Activated naive CD4-positive, alpha-beta T cell treated with anti-CD3 and anti-CD28 coated beads for 36 hours (primary cell): ENCODE measurements at places on chromosomes 7 and 10.

DNA sequence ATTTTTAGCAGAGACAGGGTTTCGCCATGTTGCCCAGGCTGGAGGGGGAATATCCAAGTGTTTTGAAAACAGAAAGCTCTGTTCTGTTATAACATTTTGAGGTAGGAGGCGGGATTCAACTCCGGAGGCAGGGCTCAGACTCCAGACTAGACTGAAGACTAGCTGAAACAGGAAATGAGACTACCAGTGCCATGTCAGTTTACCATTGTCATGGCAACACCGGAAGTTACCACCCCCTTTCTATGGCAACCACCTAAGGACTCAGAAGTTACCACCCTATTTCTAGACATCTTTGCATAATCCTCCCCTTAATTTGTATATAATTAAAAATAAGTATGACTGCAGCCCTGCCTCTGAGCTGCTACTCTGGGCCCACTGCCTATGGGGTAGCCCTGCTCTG, 1069.1 kb upstream of the AUTS2 start:
- DNase-seq = no peak
- H3K4me1 ChIP-seq = no peaks in the 10 kb centered on the region
- no peak overlapping the region for H3K27ac ChIP-seq
- no peaks in the 10 kb centered on the region for H3K27me3 ChIP-seq

DNA sequence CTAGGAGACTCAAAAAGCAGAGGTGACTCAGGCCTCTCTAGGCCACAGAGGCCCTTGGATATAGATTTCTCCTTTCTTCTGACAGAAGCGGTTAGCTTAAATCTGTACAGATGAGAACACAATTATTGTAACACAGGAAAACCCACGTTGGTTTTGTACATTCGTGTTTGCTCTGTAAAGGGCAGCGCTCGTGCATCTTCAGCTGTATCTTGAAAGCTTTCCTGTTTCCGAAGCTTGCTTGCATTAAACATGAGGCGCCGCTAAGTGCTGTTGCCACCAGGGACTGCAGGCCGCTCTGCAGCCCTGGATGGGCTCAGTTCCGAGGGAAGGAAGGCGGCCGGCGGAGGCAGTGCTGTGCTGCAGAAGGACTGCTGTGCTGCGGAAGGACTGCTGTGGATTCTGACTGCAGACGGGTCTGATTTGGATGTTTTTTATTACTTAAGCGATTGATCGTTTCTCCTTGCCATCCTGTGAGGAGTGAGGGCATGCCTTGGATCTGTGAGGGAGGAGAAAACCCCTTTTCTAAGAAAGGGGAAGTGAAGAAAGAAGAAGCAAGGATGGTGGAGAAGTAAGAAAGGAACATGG, 53.3 kb downstream of the FHIP2A start:
- no peaks in the 10 kb centered on the region for H3K36me3 ChIP-seq
- peaks cover 40% of the 10 kb centered on the region for H3K27me3 ChIP-seq
- no peak overlapping the region for H3K27ac ChIP-seq
- H3K4me1 ChIP-seq = peaks cover 5% of the 10 kb centered on the region
- no peak overlapping the region for H3K4me3 ChIP-seq
- peak; percentile 20 for DNase-seq

DNA sequence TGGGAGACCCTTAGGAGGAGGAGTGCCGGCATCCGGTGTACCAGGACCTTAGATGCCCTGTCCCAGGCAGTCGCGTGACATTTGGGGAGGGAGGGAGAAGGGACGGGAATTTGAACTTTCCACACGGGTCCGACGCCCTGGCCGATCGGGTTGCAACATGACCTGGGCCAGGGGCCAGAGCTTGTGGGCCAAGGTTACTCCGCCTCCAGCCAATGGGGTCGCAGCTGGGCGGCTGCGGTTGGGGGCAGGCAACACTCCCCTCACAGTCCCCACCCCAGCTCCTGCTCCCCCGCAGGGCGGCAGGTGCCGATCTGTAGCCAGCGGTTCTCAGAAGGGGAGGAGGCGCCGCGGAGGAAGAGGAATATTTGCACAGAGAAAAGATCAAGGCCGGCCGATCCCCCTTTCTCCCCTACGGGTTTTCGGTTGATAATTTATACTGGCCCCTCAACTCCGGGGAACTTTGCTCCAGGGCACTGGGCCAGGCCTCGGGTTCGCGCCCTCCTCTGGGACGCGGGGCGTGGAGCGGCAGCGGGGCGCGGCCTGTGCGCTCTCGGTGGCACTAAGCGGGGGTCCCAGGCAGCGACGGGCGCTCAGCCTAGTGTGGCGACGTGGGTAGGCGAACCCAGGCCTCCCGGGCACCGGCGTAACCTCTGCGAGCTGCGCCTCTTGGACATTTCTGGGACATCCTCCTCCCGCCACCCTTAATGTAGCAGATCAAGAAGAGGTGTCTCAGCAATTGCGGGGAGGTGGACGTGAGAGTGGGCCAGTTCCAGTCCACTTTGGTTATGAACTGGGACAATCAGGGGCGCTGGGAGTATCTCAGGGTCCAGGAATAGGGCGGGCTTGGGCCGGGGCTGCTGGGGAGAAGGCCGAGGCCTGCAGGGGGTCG, 1.2 kb downstream of the MLXIPL start:
- H3K27me3 ChIP-seq = peaks cover 45% of the 10 kb centered on the region
- no peak overlapping the region for H3K27ac ChIP-seq
- DNase-seq = no peak
- no peak overlapping the region for H3K4me3 ChIP-seq

- peaks cover 17% of the 10 kb centered on the region for H3K4me1 ChIP-seq
- no peak overlapping the region for H3K4me3 ChIP-seq
- H3K36me3 ChIP-seq = no peaks in the 10 kb centered on the region
- peaks cover 58% of the 10 kb centered on the region for H3K27me3 ChIP-seq
- no peak overlapping the region for H3K27ac ChIP-seq
These were observed 16.5 kb downstream of the CNPY1 start for GRCh38 chr7:155529845-155530244.

DNA sequence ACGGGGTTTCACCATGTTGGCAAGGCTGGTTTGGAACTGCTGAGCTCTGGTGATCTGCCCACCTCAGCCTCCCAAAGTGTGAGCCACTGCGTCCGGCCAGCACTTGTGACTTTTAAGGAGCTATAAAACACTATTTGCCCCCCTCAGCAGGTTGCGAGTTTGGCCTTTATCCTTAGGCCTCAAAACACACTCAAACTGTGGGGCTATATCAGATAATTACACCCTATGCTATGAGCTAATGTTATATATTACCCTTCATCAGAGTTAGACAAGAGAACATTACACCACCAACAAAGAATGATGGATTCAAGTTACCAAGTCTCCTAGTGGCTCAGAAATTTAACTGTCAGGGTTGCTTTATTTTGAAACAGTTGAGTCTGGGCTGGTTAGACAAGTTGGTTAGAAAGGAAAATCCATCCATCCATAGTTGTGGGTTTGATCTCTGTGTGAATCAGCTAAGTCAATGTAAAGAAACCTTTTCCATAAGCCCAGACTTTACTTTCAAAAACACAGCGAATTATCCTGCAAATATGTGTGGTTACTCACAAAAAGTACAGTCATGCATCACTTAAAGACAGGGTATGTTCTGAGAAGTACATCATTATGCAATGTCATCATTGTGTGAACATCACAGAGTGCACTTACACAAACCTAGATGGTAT, 115.8 kb downstream of the SEMA3D start:
- no peaks in the 10 kb centered on the region for H3K36me3 ChIP-seq
- no peaks in the 10 kb centered on the region for H3K27me3 ChIP-seq
- DNase-seq = no peak

DNA sequence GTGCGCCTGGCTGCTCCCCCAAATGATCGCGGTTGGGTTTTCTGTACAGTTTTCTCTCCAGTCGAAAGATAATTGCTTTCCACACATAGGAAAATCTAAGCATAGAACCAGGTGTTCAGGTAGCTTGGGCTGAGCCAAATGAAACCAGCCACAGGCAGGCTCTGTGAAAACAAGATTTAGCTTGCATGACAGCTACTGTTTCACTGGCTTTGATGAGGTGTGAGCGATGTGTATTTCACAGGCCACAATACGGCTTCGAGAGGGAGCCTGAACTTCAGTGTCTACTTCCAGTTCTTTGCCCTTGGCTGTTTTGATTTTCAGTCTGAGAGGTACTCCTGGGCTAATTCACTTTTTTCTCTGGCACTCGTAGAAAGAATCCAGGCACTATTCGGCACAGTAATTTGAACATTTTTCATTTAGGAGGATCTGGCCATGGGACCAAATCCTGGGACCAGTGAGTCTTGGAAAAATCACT, 110.5 kb downstream of the JCAD start:
- no peak for DNase-seq
- no peak overlapping the region for H3K27ac ChIP-seq
- H3K4me1 ChIP-seq = peaks cover 2% of the 10 kb centered on the region
- H3K4me3 ChIP-seq = no peak overlapping the region

GRCh38 chr10:73876971-73877370, 2.6 kb upstream of the CAMK2G start:
- H3K4me1 ChIP-seq = peaks cover 58% of the 10 kb centered on the region
- H3K36me3 ChIP-seq = peaks cover 1% of the 10 kb centered on the region
- H3K4me3 ChIP-seq = no peak overlapping the region
- no peak for DNase-seq
- H3K27me3 ChIP-seq = no peaks in the 10 kb centered on the region

DNA sequence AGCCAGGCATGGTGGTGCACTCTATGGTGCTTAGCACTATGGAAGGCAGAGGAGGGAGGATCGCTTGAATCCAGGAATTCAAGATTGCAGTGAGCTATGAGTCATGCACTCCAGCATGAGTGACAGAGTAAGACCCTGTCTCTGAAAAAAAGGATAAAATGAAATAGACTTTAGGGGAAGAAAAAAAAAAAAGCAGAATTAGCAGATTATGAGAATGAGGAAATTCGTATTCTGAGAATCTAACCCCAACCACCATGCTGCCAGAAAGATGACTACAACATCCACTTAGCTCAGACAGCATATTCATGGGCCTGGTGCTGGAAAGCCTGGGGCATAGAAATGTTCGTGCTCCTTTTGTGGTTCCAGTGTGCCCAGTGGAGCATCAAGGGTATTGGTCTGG, 63.3 kb downstream of the TMEM26 start:
- no peak for DNase-seq
- H3K27me3 ChIP-seq = peaks cover 2% of the 10 kb centered on the region
- no peak overlapping the region for H3K4me3 ChIP-seq
- H3K36me3 ChIP-seq = no peaks in the 10 kb centered on the region
- no peaks in the 10 kb centered on the region for H3K4me1 ChIP-seq
